Right atrium auricular region (tissue), 2 donors: ENCODE measurements at places on chromosomes 6 and 20.

DNA sequence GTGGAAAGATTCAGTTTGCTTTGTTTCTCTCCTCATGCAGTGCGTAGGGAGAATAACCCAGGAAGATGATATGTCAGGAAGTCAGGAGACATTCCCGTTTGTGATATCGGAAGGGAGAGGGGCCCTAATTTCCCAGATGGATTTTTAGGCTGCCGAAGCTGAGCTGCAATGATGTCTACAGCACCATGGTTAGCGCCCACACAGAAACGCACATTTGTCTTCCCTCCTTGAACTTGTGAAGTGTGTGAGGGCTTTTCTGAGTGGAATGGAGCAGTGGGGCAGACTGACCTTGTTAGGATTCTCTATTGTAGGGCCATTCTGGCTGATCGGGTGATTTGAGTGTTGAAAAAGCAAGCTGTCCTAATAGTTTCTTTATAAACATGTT is 191.3 kb upstream of the ARG1 start:
- no peaks in the 10 kb centered on the region for H3K4me1 ChIP-seq
- H3K36me3 ChIP-seq, result no peaks in the 10 kb centered on the region
- no peaks in the 10 kb centered on the region for H3K27me3 ChIP-seq
- DNase-seq, result no peak
- no peak overlapping the region for H3K4me3 ChIP-seq

DNA sequence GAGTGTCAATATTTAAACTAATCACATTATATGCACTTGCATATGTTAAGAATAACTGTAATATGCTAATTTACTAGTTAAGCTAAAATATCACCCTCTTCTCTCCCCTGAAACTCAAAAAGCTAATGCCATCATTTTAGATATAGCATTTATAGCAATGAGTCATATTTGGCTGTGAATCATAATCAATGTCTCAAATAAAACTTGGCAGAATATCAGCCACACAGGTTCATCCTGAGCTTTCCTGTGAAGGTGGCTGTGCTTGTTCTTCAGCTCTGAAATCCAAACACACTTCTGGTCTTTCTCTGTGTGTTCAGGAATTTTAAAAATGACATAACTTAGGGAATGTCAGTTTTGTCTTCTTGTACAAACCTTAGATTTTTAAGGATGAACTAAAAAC is 12.8 kb upstream of the PNRC1 start:
- DNase-seq, result no peak
- H3K4me3 ChIP-seq, result no peak overlapping the region
- no peak overlapping the region for H3K27ac ChIP-seq
- no peaks in the 10 kb centered on the region for H3K4me1 ChIP-seq
- H3K27me3 ChIP-seq, result no peaks in the 10 kb centered on the region

DNA sequence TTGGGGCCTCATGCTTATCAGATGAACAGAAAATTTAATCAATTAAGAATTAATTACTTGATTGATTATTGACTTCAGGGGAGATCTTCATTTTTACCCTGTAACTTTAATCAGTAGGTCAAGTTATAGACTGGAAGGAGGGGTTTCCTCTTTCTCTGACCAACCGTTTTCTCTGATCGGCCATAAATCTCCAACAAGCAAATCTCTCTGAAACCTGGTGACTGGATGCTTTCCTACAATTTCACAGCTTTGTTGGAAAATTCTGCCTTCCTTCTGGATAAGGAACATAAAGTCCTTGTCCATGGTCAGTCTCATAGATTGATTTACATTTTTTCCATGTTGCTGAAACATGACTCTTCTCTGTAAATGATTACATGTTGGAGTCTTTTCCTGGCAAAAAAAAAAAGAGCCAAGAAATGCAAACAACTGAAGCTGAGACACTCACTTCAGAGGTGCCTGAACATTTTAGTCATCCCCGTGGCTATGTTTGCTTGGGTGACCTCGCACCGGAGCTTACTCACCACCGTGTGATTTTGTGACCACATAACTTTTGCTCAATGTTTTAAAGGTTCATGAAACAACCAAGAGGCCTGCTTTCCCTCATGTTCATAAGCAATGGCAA is 31.0 kb downstream of the IRF4 start:
- H3K36me3 ChIP-seq, result no peaks in the 10 kb centered on the region
- H3K27me3 ChIP-seq, result no peaks in the 10 kb centered on the region
- DNase-seq, result no peak
- H3K27ac ChIP-seq, result no peak overlapping the region
- H3K4me3 ChIP-seq, result no peak overlapping the region

- H3K4me3 ChIP-seq, result no peak overlapping the region
- DNase-seq, result no peak
- peaks cover 25% of the 10 kb centered on the region for H3K4me1 ChIP-seq
- peaks cover 20% of the 10 kb centered on the region for H3K36me3 ChIP-seq
Observed at GRCh38 chr6:152170702-152171667, 363.5 kb downstream of the ESR1 start.

DNA sequence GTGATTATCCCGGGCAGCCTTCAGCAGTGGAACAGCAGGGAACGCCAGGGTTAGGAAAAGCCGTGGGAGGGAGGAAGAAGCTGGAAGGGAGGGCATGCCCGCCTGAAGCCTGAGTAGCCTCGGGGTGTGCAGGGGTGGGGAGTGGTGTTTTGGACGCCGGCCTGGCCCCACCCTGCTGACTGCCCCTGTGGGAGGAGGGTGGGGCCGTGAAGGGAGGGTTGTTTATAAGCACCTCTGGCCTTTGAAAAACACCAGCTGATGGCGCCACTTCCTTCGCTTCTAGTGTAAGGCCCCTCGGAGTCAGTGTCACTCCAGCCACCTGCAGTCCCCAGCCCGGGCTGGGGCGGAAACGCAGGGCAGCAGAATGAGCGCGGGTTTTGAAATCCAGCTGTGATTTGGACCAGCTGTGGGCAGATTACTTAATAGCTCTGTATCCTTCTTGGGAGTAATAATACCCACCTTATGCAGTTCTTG is 52.8 kb upstream of the BMP6 start:
- peaks cover 6% of the 10 kb centered on the region for H3K4me1 ChIP-seq
- H3K27me3 ChIP-seq, result no peaks in the 10 kb centered on the region
- peak; percentile 63 for DNase-seq
- no peak overlapping the region for H3K27ac ChIP-seq
- peak overlapping the region; percentile 25 for H3K4me3 ChIP-seq
- no peaks in the 10 kb centered on the region for H3K36me3 ChIP-seq

- H3K4me3 ChIP-seq, result peak overlapping the region; percentile 63
- H3K4me1 ChIP-seq, result peaks cover 18% of the 10 kb centered on the region
- no peak overlapping the region for H3K27ac ChIP-seq
- no peaks in the 10 kb centered on the region for H3K36me3 ChIP-seq
- no peaks in the 10 kb centered on the region for H3K27me3 ChIP-seq
Observed at GRCh38 chr6:153130515-153131036, 506 bp downstream of the RGS17 start.

DNA sequence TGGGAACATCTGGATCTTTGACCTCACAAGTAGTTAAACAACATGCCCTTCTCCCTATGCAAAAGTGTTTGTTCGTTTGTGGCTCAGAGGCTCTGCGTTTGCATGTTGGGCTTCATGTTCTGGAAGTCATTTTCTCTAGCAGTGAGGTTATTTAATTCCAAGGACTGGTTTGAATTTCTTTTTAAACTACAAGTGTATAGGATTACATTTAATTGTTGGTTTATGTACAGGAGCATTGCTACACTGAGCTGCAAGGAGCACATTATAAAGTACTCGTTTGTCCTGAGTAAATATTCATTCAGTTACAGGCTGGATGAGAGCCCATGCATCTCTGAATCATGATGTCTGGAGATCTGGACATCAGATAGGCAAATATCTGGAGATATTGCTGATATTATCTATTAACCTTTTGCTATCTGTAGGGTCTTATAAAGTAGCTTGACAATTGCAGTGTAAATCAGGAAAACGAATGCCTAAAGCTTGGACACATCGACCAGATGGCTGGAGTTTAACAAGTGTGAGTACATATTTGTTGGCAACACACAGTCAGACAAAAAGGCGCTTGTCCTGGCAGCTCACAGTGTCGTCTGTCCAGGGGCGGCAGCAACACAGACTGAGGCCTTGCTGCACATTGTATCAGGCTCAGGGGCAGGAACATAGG is 84.6 kb downstream of the PDE7B start:
- H3K4me1 ChIP-seq, result peaks cover 6% of the 10 kb centered on the region
- DNase-seq, result no peak
- no peak overlapping the region for H3K4me3 ChIP-seq
- H3K36me3 ChIP-seq, result no peaks in the 10 kb centered on the region
- no peak overlapping the region for H3K27ac ChIP-seq
- no peaks in the 10 kb centered on the region for H3K27me3 ChIP-seq

- H3K4me1 ChIP-seq, result no peaks in the 10 kb centered on the region
- no peaks in the 10 kb centered on the region for H3K36me3 ChIP-seq
- H3K4me3 ChIP-seq, result no peak overlapping the region
- no peaks in the 10 kb centered on the region for H3K27me3 ChIP-seq
- no peak overlapping the region for H3K27ac ChIP-seq
Observed at GRCh38 chr6:155026022-155026705, 31.0 kb downstream of the TIAM2 start.

GRCh38 chr20:53260591-53260990 is 288.4 kb downstream of the TSHZ2 start:
- no peak overlapping the region for H3K4me3 ChIP-seq
- H3K27ac ChIP-seq, result no peak overlapping the region
- DNase-seq, result no peak
- H3K36me3 ChIP-seq, result no peaks in the 10 kb centered on the region

GRCh38 chr6:88164061-88164460 is 2.1 kb downstream of the CNR1 start:
- peak overlapping the region; percentile 59 for H3K4me3 ChIP-seq
- H3K27ac ChIP-seq, result no peak overlapping the region
- H3K36me3 ChIP-seq, result no peaks in the 10 kb centered on the region
- H3K4me1 ChIP-seq, result peaks cover 22% of the 10 kb centered on the region

DNA sequence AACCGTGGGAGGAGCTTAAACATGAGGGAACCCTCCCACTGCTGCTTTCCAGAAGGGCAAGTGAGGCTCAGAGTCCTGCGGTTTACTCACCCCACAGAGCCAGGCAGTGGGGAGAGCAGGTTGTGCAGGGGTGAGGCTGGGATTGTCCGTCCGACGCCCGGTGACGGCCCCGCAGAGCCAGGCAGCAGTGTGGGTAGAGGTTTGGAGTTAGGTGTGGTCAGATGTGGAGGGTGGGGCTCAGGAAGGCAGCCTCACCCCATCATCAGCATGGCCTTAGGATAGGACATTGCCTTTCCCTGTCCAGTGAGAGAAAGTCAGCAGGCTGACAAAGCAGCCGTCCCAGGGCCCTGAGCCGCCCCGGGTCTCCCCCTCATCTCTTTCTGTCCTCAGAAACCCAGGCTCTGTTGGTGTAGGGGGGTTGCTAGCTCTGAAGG is 234.6 kb downstream of the DLL1 start:
- no peak overlapping the region for H3K4me3 ChIP-seq
- no peak overlapping the region for H3K27ac ChIP-seq
- H3K36me3 ChIP-seq, result no peaks in the 10 kb centered on the region
- no peaks in the 10 kb centered on the region for H3K27me3 ChIP-seq
- no peak for DNase-seq

DNA sequence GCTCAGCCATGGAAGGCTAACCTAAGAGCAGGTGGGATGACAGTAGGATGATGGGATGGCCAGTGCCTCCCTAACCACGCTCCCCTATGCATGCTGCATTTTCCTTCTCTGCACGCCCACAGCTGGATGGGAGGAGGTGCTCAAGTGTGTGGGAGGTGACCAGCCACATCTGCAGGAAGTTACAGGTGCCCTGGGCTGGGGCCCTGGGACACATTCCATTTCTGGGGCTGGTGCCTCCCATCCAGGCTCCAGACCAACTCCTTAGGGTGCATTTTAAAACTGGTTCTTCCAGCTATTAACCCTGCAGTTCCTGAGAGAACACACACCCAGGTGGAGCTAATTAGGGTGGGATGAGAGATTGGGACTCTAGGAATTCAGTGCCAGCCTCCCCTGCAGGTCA is 135.3 kb upstream of the ARMC2 start:
- no peaks in the 10 kb centered on the region for H3K27me3 ChIP-seq
- peak; percentile 36 for DNase-seq
- H3K36me3 ChIP-seq, result no peaks in the 10 kb centered on the region

GRCh38 chr20:2387180-2387577 is 6.5 kb downstream of the TGM6 start:
- H3K4me1 ChIP-seq, result no peaks in the 10 kb centered on the region
- DNase-seq, result no peak
- H3K27me3 ChIP-seq, result no peaks in the 10 kb centered on the region
- H3K4me3 ChIP-seq, result no peak overlapping the region

GRCh38 chr20:48186915-48187314 is 401.6 kb upstream of the SULF2 start:
- no peaks in the 10 kb centered on the region for H3K27me3 ChIP-seq
- DNase-seq, result no peak
- no peak overlapping the region for H3K27ac ChIP-seq
- no peaks in the 10 kb centered on the region for H3K36me3 ChIP-seq
- no peaks in the 10 kb centered on the region for H3K4me1 ChIP-seq

DNA sequence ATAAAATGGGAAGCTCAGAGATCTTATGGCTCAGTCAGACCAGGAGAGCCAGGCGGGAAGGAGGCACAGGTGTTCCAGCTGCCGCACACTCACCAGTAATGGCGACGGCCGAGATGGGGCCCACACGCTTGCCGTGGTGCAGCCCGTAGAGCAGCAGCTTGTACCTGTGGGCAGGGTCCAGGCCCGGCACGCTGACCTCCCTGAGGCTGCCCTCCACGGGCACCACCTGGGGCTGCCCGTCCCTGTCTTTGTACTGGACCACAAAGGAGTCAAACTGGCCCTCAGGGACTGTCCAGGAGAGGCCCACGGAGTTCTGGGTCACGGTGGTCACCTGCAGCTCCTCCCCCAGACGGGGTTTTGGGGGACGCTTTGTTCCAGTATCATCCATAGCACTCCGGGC is 31.2 kb downstream of the CYP21A2 start:
- peaks cover 31% of the 10 kb centered on the region for H3K36me3 ChIP-seq
- H3K4me3 ChIP-seq, result no peak overlapping the region
- H3K27me3 ChIP-seq, result no peaks in the 10 kb centered on the region
- H3K4me1 ChIP-seq, result peaks cover 13% of the 10 kb centered on the region
- peak overlapping the region; percentile 62 for H3K27ac ChIP-seq

GRCh38 chr6:143233554-143234285 is 173.0 kb downstream of the AIG1 start:
- no peak overlapping the region for H3K4me3 ChIP-seq
- H3K36me3 ChIP-seq, result no peaks in the 10 kb centered on the region
- H3K27ac ChIP-seq, result no peak overlapping the region

- no peak for DNase-seq
- no peak overlapping the region for H3K27ac ChIP-seq
- H3K4me3 ChIP-seq, result no peak overlapping the region
- H3K27me3 ChIP-seq, result no peaks in the 10 kb centered on the region
- peaks cover 7% of the 10 kb centered on the region for H3K36me3 ChIP-seq
Observed at GRCh38 chr6:139378226-139378625, 3.8 kb upstream of the CITED2 start.

- no peaks in the 10 kb centered on the region for H3K4me1 ChIP-seq
- no peak for DNase-seq
- H3K27me3 ChIP-seq, result no peaks in the 10 kb centered on the region
- no peak overlapping the region for H3K27ac ChIP-seq
- H3K4me3 ChIP-seq, result no peak overlapping the region
Observed at GRCh38 chr6:48553467-48554189, 442.6 kb upstream of the PTCHD4 start.

- no peak for DNase-seq
- peak overlapping the region; percentile 84 for H3K27ac ChIP-seq
- no peak overlapping the region for H3K4me3 ChIP-seq
Observed at GRCh38 chr6:112038756-112039430, 15.0 kb upstream of the CCN6 start.
